ENCODE measurements at places on chromosomes 12 and 14.

DNA sequence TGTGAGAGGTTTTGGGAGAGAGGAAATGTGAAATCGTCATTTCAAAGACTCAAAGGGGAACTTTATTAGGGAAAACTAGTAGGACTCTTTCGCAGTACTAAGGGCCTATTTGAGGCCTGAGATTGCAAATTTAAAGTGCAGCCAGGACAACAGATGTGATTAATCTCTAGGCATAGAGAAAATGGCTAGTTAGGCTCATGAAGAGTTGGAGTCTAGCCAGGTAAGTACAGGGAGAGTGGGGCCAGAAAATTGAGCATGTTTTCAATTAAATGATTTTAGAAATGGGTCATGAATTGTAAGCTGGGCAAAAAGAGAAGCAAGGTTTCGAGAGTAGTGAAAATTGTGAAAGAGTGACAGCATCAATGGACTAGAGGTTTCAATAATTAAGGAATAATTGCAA lies 91.9 kb upstream of the LMNTD1 start:
- no peak for DNase-seq

DNA sequence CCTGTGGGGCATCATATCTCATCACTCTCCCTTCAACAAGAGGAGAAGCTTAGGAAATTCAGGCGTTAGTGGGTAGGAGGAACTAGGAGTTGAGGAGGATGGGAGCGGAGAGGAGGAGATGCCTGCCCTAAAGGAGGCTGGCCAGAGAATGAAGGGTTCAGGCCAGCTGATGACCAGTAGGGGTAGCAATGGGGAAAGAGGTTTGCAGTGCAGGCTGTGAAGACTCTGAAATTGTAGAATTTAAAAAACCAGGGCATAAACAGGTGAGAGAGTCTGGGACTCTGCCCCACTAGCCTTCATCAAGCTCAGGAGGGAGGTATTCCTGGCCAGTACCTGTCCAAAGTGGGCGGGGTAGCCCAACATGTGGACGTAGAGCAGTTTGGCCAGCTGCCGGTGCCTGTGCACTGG lies 809 bp downstream of the AP1G2 start:
- no peak for DNase-seq

DNA sequence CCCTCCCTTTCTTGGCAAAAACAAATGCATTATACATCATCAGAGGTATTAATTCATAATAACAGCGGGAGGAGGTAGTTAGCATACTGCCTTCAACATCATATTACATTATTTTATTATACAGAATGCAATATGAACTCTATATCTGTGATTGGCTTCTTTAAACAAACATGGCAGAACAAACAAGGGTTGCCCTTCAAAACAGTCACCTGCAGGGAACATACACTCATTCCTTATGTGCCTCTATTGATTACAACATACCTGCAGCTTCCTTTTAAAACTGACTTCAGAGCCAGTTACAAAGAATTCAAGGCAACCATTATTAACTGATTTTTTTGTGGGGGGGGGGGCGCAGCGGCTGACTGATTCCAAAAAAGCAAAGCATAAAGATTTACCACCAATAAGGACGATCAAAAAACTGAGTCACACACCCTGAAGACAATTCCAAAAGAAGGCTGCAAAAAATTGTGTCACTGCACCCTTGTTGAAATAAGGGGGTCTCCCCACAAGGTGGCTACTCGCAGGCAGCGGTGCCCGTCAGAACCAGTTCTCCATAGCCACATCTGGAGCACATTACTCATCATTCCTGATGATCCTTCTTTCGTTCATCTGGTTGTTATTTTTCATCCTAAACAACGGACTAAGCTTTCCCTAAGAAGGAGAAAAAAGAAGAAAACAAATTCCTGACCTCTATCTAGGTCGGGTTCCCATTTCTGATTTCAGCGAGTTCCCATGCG lies 51.8 kb downstream of the SMUG1 start:
- no peak for DNase-seq

DNA sequence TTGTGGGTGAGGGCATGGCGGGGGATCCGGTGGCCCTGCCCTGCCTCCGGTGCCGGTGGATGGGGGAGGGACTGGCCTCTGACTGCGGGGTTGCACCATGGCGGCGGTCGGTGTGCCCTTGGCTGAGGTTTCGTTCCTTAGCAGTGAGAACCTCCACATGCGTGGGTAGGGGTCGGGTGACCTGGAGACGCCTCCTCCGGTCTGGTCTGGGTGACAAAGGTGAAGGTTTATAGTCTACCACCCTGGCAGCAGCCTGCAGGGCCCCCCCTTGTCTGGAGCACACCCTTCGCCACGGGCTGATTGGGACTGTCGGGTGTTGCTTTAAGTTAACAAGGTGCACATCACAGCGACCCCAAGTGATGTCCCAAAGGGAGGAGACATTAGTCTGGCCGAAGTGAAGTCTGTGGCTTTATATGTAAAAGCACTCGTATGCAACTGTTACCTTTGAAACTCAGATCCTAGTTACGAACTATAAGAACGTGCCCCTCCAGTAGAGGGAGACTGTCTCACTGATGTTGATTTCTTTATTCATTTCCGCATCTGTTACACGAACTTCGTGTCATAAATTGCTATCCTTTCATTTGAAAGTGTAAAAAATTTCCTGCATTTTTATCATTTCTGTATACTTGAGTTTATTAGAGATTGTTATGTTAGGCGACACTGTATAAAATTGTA lies 74.4 kb downstream of the WDR20 start:
- DNase-seq = no peak

DNA sequence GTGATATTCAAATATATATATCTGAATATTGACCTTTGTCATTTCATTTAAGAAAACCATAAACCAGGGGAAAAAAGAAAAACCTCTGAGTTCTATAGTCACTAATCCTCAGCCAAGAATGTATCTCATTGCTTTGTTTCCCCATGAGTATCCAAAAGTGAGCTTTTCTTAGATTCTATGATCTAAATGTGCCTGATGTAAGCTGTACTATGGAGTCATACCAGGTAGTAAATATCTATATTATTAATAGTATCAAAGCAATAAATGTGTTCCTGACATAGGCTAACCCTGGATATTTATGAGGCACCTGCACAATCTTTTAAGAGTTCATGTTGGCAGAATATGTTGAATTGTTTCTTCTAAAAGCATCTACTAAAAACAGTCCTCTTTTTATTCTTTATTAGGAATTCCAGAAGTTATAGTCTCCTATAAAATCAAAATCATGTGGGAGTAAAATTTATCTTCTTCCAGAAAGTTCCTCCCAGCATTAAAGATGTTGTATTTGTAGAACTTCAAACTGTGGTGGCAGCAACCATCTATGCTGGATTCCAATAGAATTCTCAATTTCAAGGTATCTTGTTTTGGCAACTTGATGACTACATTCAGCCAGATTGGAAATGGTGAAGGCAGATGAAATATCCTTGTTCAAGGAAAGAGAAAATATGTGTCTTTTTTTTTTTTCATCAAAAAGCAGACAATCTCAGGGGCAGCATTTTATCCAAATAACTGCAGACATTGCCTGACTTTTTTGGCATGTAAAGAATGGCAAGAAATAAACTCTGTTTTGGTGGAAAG lies 139.7 kb upstream of the RASSF8 start:
- DNase-seq = no peak
